ENCODE measurements at places on chromosomes 4 and X. TPM values are rescaled to one million over a fixed set of nuclear protein-coding genes. Genes with fewer than 3 reads are reported as not detected.

DNA sequence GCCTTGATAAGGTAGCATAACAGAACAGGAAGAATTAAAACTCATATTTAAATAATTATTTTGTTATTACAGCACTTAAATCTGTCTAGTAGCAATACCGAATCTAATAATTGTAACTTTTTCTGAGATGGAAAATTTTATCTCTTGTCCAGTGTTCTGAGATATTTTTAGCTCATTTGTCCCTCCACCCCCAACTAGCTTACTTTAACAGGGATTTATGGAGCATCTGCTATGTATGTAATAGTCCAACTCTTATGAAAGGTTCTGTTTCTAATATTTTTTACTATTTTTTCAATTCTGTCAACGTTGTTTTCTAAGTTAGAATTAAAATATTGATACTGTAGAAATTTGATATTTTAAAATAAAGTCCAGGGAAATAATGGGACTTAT, 38.2 kb upstream of the NUDT6 start:
- no peak for DNase-seq

DNA sequence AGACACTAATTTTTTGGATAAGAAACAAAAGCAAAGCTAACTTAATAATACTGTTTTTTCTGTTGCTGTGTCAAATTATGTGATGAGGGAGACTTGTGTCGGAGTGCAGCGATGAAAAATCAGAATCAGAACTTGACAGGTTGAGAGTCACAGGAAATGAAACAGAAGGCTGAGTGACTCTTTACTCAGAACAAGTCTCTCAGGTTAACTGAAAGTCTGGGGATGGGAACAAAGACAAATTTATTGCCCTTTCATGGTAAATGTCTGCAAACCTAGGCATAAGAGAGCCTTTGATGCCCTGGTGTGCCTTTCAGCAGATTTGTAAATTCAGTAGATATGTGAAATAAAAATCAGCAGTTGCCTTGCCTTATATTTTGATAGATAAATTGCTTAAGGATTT, 96.0 kb downstream of the ADGRL3 start:
- DNase-seq: no peak

DNA sequence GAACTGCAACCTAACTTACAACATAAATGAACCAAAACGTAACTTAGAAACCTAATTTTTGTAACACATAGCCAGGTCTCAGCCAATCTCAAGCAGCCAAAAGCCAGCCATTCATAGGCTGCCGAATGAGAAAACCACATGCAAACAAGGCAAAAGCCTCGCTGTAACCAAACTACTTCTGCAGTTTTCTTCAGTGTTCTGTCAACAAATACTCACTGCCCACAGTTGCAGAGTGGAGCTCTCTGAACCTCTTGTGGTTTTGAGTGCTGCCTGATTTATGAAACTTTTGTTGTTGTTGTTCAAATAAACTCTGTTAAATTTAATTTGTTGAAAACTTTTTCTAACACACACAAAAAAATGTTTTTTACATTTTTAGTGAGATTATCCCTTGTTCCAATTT, 251.2 kb downstream of the PAPSS1 start:
- no peak for DNase-seq

GRCh38 chr4:151429957-151430570, 21.1 kb downstream of the FHIP1A start:
- DNase-seq: no peak

GRCh38 chr4:94534401-94535312, 82.9 kb downstream of the PDLIM5 start:
- DNase-seq: no peak

DSPP gene
- polyA plus RNA-seq: not detected

DNA sequence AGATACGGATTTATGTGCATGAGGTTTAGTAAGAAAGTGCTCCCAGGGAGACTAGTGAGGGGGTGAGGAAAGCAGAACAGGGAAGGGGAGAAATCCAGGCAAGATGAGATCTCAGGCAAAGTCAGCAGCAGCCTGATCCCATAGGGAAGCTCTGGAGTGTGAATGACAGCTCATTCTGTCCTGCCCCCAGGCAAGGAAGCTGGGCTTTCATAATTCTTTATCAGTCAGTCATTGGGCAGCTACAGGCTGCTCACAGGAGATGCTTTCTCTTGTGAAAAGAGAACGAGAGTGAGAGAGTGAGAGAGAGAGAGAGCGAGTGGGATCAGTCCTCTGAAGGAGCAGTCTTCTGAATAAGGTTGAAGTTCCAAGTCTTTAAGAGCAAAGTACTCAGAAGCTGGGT, 48.1 kb downstream of the SRPX start:
- DNase-seq: no peak

DNA sequence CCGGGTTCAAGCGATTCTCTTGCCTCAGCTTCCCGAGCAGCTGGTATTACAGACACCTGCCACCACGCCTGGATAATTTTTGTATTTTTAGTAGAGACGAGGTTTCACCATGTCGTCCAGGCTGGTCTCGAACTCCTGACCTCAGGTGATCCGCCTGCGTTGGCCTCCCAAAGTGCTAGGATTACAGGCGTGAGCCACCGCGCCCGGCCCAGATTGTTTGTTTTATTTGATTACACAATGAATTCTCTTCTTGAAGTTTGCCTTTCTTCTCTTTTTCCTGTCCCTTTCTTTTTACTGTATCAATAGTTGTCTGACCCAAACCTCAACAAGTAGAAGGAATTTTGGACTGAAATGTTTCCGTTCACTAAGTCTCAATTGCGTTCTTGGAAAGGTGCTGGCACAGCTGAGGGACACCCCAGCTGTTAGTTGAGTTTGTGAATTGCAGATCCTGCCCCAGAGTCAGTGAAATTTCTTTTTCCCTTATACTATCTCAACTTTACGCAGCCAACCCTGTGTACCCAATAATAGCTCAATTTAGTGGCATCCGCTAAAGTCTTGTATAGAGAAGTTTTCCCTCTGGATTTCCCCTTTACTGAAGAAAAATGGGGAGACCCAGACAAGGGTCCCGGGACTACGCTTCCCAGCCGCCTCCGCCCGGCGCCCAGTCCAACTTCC, 639 bp upstream of the MTM1 start:
- DNase-seq: no peak

SSX2B gene
- 0.17 TPM for polyA plus RNA-seq

DNA sequence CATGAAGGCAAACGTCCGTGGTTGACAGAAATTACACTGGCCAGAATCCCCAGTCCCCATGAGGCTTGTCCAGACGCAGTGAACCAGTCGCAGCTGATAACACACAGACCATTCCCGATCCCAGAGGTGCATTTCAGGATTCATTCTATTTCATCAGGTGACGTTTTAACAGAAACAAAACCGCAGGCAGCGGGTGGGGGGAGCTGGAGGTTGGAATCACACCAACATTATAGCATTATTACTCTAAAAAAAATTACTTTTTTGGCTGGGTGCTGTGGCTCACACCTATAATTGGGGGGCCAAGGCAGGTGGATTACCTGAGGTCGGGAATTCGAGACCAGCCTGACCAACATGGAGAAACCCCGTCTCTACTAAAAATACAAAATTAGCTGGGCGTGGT, 25.2 kb downstream of the NOP14 start:
- no peak for DNase-seq

GRCh38 chrX:2664502-2664901, 26.6 kb upstream of the CD99 start:
- DNase-seq: peak; percentile 47

EREG gene
- polyA plus RNA-seq: 0.08 TPM

GRCh38 chr4:68904786-68905185, 46.8 kb downstream of the UGT2A3 start:
- DNase-seq: no peak

EDA gene
- polyA plus RNA-seq: 5.8 TPM

GRCh38 chr4:110120506-110120905, 77.9 kb downstream of the ELOVL6 start:
- DNase-seq: no peak

Data from right renal cortex interstitium (tissue), 3 donors.